Mesangial cell (primary cell): ENCODE measurements at places on chromosomes 12 and 14. TPM values are rescaled to one million over a fixed set of nuclear protein-coding genes. Genes with fewer than 3 reads are reported as not detected.

The RTL1 gene
- total RNA-seq, result under 0.01 and 0.16 TPM in 2 replicates

The RNASE2 gene
- not detected in 2 replicates for total RNA-seq

The TAS2R14 gene
- total RNA-seq, result 0.16 and 2.2 TPM in 2 replicates

The GPR137C gene
- 1.3 and 1.6 TPM in 2 replicates for total RNA-seq

The GALNT9 gene
- 0.51 TPM in 1 of 2 replicates, not detected in the other for total RNA-seq

The TAS2R42 gene
- total RNA-seq, result not detected in 2 replicates

The RIMBP2 gene
- total RNA-seq, result 0.38 TPM in 1 of 2 replicates, not detected in the other

The RAN gene
- 195 and 524 TPM in 2 replicates for total RNA-seq

The RNASE7 gene
- total RNA-seq, result not detected in 2 replicates

The DNAH10 gene
- 0.25 TPM in 1 of 2 replicates, not detected in the other for total RNA-seq

The KCNJ8 gene
- 0.81 and 4.6 TPM in 2 replicates for total RNA-seq

The KCNH3 gene
- total RNA-seq, result 0.16 and 1.1 TPM in 2 replicates

The CDH24 gene
- 11.1 and 13.8 TPM in 2 replicates for total RNA-seq

The IAPP gene
- not detected in 2 replicates for total RNA-seq

The CLEC6A gene
- not detected in 2 replicates for total RNA-seq

The MANSC4 gene
- not detected in 2 replicates for total RNA-seq

The RNASE3 gene
- total RNA-seq, result not detected in 2 replicates

The LRFN5 gene
- 0.33 and 4.1 TPM in 2 replicates for total RNA-seq

The TPPP2 gene
- total RNA-seq, result not detected in 2 replicates
